ENCODE measurements at places on chromosomes 16 and 17.

GRCh38 chr17:77510133-77510796 lies 369.5 kb downstream of the SEC14L1 start:
- no peaks in the 10 kb centered on the region for H3K36me3 ChIP-seq
- no peaks in the 10 kb centered on the region for H3K4me1 ChIP-seq
- H3K27ac ChIP-seq = no peak overlapping the region

DNA sequence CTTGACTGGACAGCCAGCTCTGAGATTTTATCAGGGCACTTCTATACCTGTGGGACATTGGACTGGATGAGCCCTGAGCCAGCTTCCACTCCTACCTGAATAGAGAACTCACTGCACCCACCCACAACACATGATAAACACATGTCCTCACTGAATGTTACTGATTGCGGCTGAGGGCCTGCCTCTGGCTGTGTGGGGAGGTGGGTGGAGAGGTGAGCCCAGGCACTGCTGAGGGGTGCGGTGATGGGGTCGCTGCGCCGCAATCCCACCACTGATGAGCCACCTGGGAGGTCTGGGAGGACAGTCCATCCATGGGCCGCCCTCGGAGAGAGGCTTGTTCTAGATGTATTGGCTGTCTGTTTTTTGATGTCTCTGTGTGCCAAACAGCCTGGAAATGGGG lies 5.4 kb downstream of the TMEM92 start:
- H3K4me1 ChIP-seq = peaks cover 23% of the 10 kb centered on the region
- H3K36me3 ChIP-seq = peaks cover 8% of the 10 kb centered on the region
- H3K4me3 ChIP-seq = no peak overlapping the region
- peak overlapping the region; percentile 78 for H3K27ac ChIP-seq
- no peaks in the 10 kb centered on the region for H3K27me3 ChIP-seq

- no peak overlapping the region for H3K27ac ChIP-seq
- H3K4me3 ChIP-seq = no peak overlapping the region
Measured at GRCh38 chr16:1256874-1257322, 1.0 kb downstream of the TPSD1 start.

GRCh38 chr17:80359422-80360110 lies 55.4 kb upstream of the ENDOV start:
- H3K27ac ChIP-seq = no peak overlapping the region
- peaks cover 89% of the 10 kb centered on the region for H3K36me3 ChIP-seq
- H3K4me1 ChIP-seq = no peaks in the 10 kb centered on the region
- H3K4me3 ChIP-seq = no peak overlapping the region
- no peak for DNase-seq

DNA sequence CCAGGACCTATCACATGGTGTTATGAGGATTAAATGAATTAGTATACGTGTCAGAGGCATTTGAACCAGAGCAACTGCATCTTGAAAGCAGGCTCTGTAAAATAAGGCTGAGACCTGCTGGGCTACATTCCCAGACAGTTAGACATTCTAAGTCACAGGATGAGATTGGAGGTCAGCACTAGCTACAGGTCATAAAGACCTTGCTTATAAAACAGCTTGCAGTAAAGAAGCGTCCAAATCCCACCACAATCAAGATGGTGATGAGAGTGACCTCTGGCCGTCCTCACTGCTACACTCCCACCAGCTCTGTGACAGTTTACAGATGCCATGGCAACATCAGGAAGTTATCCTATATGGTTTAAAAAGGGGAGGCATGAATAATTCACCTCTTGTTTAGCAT lies 71.8 kb downstream of the IRF8 start:
- H3K4me1 ChIP-seq = no peaks in the 10 kb centered on the region
- H3K27me3 ChIP-seq = peaks cover 30% of the 10 kb centered on the region
- no peak for DNase-seq
- no peak overlapping the region for H3K27ac ChIP-seq

DNA sequence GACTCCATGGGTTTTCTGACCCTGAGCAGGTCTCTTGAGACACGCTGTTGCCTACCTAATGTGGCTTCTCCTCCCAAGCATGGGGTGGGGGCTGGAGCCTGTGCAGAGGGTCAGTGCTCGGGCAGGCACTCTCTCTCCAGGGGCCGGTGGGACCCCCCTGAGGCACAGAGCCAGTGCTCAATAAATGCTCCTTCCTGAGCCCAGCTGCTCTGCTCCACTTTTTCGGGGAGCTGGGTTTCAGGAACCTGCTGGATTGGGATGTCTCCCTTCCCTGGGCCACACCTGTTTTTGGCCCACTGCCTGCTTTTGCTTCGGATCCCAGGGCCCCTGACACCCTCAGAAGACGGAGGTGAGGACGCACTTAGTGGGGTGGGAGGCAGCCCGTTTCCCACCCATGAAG lies 1.3 kb upstream of the TRIM65 start:
- H3K27ac ChIP-seq = no peak overlapping the region
- H3K36me3 ChIP-seq = peaks cover 49% of the 10 kb centered on the region
- no peak overlapping the region for H3K4me3 ChIP-seq
- no peak for DNase-seq
- no peaks in the 10 kb centered on the region for H3K27me3 ChIP-seq

- no peak overlapping the region for H3K4me3 ChIP-seq
- DNase-seq = no peak
- no peaks in the 10 kb centered on the region for H3K36me3 ChIP-seq
Measured at GRCh38 chr17:30347488-30347887, 13.6 kb upstream of the TMIGD1 start.

GRCh38 chr17:4919511-4920047 lies 12.5 kb upstream of the GP1BA start:
- H3K36me3 ChIP-seq = no peaks in the 10 kb centered on the region
- no peak for DNase-seq
- H3K4me3 ChIP-seq = no peak overlapping the region
- H3K27me3 ChIP-seq = no peaks in the 10 kb centered on the region
- no peak overlapping the region for H3K27ac ChIP-seq

DNA sequence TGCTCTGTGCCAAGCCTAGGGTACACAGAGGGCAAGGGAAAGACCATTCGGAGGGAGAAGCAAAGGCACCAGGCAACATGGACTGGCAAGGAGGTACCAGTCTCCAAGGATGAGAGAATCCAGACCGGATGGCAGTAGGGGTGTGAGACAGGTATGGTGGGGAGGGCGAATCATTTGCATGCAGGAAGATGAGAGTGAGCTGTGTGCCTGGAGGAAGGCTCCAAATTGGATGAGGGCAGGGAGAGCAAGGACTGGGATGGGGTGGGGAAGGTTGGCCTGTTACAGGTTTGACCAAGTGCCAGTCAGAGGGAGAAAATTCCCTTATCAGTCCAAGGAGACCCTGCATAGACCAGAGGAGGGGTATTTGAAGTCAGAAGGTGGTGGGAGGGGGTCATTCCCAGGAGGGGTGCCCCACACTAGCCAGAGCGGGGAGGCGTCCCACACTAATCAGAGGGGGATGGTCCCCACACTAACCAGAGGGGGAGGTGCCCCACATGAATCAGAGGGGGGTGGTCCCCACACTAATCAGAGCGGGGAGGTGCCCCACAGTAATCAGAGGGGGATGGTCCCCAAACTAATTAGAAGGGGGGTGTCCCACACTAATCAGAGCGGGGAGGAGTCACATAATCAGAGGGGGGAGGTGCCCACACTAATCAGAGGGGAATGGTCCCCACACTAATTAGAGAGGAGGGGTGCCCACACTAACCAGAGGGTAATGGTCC lies 737 bp downstream of the CANT1 start:
- H3K27ac ChIP-seq = peak overlapping the region; percentile 56
- no peaks in the 10 kb centered on the region for H3K27me3 ChIP-seq
- no peak for DNase-seq
- H3K36me3 ChIP-seq = peaks cover 24% of the 10 kb centered on the region
- H3K4me1 ChIP-seq = peaks cover 40% of the 10 kb centered on the region

DNA sequence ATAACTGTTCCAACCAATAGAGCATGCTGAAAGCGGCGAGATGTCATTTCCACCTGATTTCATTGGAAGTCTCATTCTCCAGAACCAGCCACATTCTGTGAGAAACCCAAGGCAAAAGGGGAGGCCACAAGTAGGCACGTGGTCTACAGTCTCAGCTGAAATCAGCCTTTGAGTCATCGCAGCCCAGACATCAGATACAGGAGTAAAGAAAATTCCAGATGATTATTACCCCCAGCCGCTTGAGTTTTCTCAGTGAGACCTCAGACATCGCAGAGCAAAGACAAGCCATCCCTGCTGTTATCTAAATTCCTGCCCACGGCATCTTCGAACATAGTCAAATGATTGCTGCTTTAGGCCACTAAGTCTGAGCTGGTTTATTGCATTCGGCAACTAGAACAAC lies 23.1 kb downstream of the STAT3 start:
- H3K27ac ChIP-seq = no peak overlapping the region
- H3K27me3 ChIP-seq = no peaks in the 10 kb centered on the region
- DNase-seq = no peak
- no peak overlapping the region for H3K4me3 ChIP-seq

GRCh38 chr17:33868899-33869298 lies 386.2 kb upstream of the CCL2 start:
- no peaks in the 10 kb centered on the region for H3K36me3 ChIP-seq
- no peak for DNase-seq
- no peaks in the 10 kb centered on the region for H3K27me3 ChIP-seq
- peaks cover 3% of the 10 kb centered on the region for H3K4me1 ChIP-seq

DNA sequence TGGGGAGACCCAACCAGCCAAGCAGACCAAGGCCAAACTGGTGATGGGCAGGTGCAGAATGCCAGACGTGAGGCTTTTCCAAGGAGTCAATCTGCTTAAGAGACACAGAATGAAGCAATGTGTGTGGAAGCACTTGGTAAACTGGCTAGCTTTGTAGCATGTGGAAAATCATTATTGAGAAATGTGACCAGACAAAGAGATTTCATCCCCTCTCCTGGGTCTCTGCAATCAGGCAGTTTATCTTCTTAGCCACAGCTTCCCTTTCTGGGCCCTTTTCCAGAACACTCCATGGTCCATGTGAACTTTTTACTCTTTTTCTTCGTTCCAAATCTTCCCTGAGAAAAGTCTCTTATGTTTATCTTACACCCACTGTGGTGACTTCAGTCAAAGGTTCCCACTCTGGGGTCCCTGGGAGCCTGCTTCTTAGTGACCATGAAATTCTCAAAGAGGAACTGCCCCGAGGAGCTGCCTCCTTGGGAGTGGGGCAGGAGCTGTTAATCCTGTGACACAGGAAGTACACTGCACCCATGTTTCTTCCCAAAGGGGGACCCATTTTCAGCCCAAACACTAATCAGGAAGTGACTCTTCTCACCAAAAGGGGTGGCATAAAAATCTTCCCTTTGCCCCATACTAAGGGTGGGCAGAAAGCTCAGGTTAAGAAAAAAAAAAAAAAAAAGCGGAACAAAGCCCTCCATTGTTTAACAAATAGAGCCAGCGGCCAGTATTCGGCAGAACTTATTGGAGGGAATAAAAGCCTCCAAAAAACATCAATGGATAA lies 346.2 kb upstream of the ASIC2 start:
- H3K36me3 ChIP-seq = no peaks in the 10 kb centered on the region
- H3K27ac ChIP-seq = no peak overlapping the region
- H3K27me3 ChIP-seq = peaks cover 2% of the 10 kb centered on the region
- H3K4me1 ChIP-seq = no peaks in the 10 kb centered on the region

- no peak overlapping the region for H3K27ac ChIP-seq
- no peaks in the 10 kb centered on the region for H3K27me3 ChIP-seq
- H3K4me1 ChIP-seq = no peaks in the 10 kb centered on the region
- peaks cover 80% of the 10 kb centered on the region for H3K36me3 ChIP-seq
Measured at GRCh38 chr17:50355701-50356341, 9.9 kb downstream of the XYLT2 start.

- peaks cover 9% of the 10 kb centered on the region for H3K4me1 ChIP-seq
- peak overlapping the region; percentile 60 for H3K4me3 ChIP-seq
- peaks cover 42% of the 10 kb centered on the region for H3K36me3 ChIP-seq
- no peak for DNase-seq
- H3K27ac ChIP-seq = peak overlapping the region; percentile 37
- H3K27me3 ChIP-seq = no peaks in the 10 kb centered on the region
Measured at GRCh38 chr17:61926826-61927207, 965 bp downstream of the INTS2 start.

GRCh38 chr16:58709333-58709732 lies 24.8 kb upstream of the SLC38A7 start:
- no peak overlapping the region for H3K27ac ChIP-seq
- peaks cover 64% of the 10 kb centered on the region for H3K36me3 ChIP-seq
- H3K4me1 ChIP-seq = no peaks in the 10 kb centered on the region
- no peaks in the 10 kb centered on the region for H3K27me3 ChIP-seq
- no peak overlapping the region for H3K4me3 ChIP-seq

GRCh38 chr16:62041401-62041800 lies 5.2 kb upstream of the CDH8 start:
- no peak overlapping the region for H3K4me3 ChIP-seq
- H3K27me3 ChIP-seq = peaks cover 48% of the 10 kb centered on the region
- H3K4me1 ChIP-seq = no peaks in the 10 kb centered on the region
- H3K36me3 ChIP-seq = no peaks in the 10 kb centered on the region

DNA sequence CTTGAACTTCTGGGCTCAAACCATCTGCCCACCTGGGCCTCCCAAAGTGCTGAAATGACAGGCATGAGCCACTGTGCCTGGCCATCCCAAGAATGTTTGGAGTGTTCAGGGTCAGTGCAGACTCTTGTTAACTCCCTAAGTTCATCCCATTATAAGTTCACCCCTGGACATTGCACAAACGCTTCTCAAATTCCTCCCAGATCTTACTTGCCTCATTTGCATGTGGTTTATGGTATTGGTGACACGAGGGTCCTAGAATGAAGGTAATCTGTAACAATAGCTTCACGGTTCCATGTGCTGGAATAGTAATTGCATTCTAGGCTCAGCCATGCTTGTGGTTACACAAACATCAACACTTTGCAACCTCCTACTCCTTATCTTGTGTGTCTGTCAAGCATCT lies 5.0 kb upstream of the CCDC42 start:
- no peak for DNase-seq
- no peak overlapping the region for H3K4me3 ChIP-seq
- H3K36me3 ChIP-seq = no peaks in the 10 kb centered on the region
- no peaks in the 10 kb centered on the region for H3K4me1 ChIP-seq

DNA sequence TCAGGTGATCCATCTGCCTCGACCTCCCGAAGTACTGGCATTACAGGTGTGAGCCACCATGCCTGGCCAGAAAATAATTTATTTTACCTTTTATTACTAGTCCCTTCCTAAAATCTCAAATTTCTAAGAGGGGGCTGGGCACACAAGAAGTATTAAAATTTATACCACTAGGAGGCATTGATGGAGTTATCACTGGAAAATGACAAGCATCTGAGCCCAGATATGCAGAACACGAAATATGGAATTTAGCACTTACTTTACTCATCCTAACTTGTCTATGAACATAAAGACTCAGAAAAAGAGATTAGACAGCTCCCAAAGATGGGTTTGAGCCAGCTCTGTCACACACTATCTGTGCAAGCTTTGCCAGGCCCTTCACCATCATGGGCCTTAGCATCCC lies 46.4 kb downstream of the STAT5A start:
- H3K4me1 ChIP-seq = peaks cover 2% of the 10 kb centered on the region
- DNase-seq = no peak
- peaks cover 64% of the 10 kb centered on the region for H3K36me3 ChIP-seq
- H3K27me3 ChIP-seq = no peaks in the 10 kb centered on the region

DNA sequence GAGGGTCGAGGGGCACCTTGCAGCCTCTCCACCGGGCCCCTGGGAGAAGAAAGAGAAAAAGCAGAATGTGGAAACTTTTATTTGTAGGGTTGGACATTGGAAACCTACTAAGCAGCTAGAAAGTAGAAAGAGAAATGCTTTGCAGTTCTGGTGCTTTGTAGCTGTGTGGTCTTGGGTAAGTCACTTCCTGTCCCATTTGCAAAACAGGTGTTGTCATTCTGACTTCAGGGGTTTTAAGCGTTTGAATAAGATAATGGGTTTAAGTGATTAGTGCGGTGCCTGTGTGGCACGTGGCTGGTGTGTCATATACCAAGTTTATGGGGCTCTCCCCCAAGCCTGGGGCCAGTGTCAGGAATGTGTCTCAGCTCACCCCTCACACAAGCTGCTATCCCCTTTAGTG lies 1.6 kb downstream of the CA4 start:
- no peaks in the 10 kb centered on the region for H3K4me1 ChIP-seq
- H3K4me3 ChIP-seq = no peak overlapping the region
- no peak overlapping the region for H3K27ac ChIP-seq
- no peak for DNase-seq

Measured in RWPE2 (cell line).